Neural crest cell (in vitro differentiated cells): ENCODE measurements at places on chromosomes 3 and 15. TPM values are rescaled to one million over a fixed set of nuclear protein-coding genes. Genes with fewer than 3 reads are reported as not detected.

Gene C15orf39
- 23.8 and 29.5 TPM in 2 replicates for total RNA-seq

Gene GOLGA8T
- 0.47 and 0.71 TPM in 2 replicates for total RNA-seq

Gene ALDH1L1
- 0.49 and 0.66 TPM in 2 replicates for total RNA-seq

Gene CD80
- not detected in 2 replicates for total RNA-seq

Gene STRIT1
- total RNA-seq = not detected in 2 replicates

Gene RMDN3
- total RNA-seq = 30.7 and 32.2 TPM in 2 replicates

Gene SEMA4B
- total RNA-seq = 24.0 and 26.3 TPM in 2 replicates

Gene ZNF620
- 22.0 and 24.0 TPM in 2 replicates for total RNA-seq

Gene HESX1
- 0.98 and 1.7 TPM in 2 replicates for total RNA-seq

Gene WWTR1
- 34.5 and 35.6 TPM in 2 replicates for total RNA-seq

Gene GNAT1
- not detected in 2 replicates for total RNA-seq

DNA sequence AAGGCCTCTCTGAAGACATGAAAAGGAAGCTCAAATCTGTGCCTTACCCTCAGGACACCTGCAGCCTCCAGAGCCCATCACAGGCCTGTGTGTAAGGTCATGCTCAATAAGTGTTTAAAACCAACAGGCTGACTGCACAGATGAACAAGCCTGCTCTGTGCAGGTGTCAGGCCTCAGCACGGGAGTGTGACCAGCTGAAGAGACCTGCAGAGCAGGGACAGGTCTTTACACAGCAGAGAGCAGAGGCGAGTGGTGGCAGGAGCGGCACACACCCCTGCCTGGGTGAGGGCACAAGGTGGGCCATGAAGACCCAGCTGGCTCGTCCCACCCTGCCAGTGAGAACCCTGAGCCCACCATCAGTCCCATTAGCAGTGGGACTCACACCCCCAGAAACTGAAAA lies 56.9 kb downstream of the ROPN1B start:
- no peak for DNase-seq

DNA sequence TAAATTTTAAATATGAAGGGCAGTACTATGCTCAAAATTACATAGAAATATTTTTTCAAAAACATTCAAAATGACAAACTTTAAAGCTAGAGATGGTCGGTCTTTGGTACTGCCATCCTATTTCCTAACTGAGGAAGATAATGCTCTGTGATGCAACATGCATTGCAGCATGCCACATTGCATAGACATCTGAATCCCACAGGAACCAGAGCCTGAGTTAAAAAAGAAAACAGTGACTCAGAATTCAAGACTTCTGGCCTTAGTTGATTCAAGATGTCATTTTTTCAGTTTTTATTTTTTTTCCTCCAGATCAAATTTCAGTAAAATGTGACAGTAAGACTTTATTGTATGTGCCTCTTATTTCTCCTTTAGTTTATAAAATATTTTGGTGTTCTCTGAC lies 33.1 kb downstream of the TP63 start:
- DNase-seq = no peak

DNA sequence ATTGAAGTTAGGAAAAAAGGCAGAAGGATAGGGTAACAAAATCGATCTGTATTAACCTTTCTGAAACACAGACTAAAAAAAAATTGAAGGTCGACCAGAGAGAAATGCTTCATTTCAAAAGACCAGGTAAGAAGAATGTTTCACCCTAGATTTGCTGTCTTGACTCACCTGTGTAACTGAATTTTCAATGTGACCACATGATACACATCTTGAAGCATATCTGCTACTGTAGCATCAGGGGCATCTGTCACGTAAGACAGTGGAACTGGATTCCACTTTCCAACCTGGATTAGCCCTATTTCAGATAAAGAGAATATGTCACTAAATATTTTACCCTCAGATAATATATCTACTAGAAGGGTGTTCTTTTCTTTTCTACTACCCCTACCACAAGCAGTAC lies 9.3 kb downstream of the SATB1 start:
- no peak for DNase-seq

GRCh38 chr3:114144909-114145688 lies 33.8 kb downstream of the DRD3 start:
- no peak for DNase-seq

- no peak for DNase-seq
These were observed 14.5 kb downstream of the RIOX2 start for GRCh38 chr3:97957617-97958311.

DNA sequence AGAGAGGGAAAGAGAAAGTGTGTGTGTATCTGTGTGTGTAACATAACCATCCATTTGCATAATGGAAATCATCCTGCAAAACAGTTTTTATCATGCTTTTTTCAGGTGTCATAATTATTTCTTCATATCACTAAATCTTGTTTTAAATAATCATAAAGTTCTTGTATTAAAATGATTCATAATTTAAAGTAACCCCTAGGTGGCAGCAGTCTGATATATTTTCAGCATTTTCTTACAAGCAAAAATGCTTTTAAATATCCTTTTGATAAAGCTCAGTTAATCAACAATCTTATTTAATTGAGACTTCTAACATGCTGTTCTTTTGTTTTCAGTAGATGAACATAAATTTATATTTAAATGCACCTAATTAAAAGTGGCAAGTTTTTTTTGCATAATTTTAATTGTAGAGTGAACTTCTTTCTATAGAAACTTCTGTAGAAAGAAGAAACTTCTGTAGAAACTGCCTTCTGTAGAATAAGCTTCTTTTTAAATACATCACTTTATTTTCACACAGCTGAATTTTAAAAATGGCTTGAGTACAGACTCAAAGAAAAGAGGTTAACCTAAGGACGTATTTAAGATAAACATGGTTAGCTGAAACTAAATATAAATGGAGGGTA lies 72.5 kb downstream of the OPA1 start:
- no peak for DNase-seq

DNA sequence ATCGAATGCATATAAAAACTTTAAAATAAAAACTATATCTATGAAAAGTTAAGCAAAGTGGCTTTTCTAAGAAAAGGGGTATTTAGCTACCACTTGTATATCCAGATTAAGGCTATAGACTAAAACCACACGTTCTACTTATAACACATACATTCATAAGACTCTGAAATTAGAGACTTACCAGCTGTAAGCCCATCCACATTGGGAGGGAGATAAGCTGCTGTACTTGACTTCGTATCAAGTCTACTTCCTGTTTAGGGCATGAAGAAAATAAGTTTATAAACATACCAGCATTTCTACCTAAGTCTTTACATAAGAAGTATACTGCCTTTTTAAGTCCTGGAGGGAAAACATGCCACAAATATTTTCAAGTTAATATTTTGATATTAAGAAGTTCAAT lies 27.7 kb downstream of the AQR start:
- no peak for DNase-seq

DNA sequence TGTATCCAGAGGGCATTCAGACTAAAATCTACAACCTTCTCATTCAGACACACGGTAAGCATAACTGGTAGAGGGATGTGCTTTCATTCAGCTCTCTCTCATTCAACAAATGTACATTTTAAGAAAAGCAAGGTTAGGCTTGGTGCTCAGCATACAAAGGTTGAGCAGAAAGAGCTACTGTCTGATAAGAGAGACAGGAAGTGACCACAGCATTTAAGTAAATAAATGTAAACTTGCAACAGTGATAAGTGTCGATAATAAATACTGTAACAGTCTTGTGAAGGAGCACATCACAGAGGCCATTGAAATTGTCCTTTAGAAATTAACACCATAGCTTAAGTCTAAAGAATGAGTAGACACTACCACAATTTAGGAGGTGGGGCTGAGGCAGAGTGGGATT lies 3.4 kb downstream of the CD96 start:
- DNase-seq = no peak

GRCh38 chr15:68517285-68517761 lies 61.5 kb upstream of the CORO2B start:
- DNase-seq = peak; percentile 35

- no peak for DNase-seq
These were observed 999 bp upstream of the KIF7 start for GRCh38 chr15:89656116-89656815.

DNA sequence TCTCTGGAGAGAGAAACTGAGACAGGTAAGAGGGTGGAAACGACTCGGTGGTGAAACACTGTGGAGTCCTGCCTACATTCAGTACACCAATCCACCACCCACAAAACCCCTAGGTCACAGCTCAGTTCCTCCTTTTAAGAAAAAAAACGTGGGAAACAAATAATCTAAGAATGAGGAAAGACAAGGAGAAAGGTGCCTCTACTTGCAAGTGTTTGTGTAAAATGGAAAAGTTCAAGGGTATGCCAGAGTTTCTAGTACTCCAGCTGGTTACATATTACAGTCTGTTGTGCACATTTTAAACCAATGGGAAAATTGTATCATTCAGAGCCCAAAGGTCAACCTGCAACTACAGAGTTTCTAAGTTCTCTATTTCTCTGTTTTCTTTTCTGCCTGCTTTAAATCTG lies 32.2 kb downstream of the HGD start:
- no peak for DNase-seq

DNA sequence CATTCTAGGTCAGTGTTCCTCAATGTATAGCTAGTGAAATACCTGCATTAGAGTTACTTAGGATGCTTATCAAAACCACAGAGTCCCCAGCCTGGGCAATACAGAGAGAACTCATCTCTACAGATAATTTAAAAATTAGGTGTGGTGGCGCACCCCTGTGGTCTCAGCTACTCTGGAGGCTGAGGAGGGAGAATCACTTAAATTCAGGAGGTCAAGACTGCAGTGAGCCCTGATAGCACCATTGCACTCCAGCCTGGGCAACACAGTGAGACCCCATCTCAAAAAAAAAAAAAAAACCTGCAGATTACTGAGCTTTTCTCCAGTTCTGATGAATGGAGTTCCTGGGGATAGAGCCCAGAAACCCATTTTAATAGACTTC lies 10.1 kb upstream of the MINDY2 start:
- no peak for DNase-seq

GRCh38 chr15:23854912-23855659 lies 168.0 kb upstream of the NDN start:
- no peak for DNase-seq

- DNase-seq = no peak
These were observed 73.6 kb downstream of the TM4SF4 start for GRCh38 chr3:149547954-149548668.

DNA sequence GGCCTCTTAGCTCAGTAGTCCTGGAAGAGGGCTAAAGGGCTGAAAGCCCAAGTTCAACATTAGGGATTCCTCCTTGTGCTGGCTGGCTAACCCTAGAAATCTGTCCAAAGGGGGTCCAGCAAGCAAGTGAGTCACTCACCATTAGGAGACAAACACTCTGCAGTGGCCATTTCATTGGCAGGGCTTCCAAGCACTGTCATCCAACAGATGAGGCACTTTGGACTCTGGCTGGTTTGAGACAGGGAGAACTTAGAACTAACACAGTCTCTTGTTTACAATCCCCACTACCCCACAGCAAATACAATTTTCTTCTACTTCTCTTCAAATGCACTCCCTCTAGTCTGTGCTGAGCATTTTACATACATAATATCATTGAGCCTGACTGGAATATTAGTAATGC lies 10.1 kb upstream of the WNT5A start:
- no peak for DNase-seq

DNA sequence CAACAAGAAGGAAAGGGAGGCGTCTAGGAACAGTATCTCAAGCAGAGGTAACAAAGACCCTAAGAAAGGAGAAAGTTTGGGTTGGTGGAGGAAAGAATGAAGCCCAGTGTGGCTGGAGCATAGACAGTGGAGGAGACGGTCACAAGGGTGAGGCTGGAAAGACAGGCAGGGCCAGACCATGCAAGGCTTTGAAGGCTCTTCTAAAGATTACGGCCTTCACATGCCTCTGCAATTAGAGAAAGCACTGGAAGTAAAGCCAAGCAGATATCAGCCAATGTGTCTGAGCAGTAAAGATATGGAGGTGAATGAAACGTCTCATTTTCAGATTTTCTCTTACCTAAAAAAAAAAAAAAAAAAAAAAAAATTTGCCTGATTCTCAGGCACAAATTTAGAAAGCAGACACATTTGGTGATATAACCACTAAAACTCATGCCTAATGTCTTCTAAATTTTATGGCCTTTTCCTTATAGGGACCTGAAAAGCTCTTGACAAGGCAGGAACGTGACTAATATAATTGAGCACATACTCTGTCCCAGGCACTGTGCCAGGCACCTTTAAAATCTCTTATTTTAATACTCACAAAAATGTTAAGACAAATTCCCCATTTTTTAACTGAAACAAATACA lies 184.1 kb downstream of the MECOM start:
- DNase-seq = no peak

DNA sequence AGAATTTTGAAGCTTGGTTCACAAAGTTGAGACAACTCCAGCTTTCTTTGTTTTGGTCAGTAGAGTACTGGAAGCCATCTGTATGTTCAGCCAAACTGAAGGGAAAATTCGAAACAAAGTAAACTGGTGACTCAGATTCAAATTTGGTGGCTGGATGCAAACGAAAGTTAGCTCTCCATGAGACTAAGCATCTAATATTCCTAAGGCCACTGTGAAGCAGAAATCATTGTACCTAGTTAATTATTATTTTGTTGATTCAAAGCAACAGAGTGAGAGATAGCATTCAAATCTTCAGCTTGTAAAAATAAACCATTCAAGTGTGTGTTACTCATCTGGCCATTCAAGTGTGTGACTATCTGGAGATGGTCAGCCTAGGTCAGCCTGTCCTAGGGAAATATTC lies 42.1 kb downstream of the NR2F2 start:
- no peak for DNase-seq
